ENCODE measurements at places on chromosomes 6 and 20.

- no peak for DNase-seq
These were observed 47.3 kb downstream of the TSHZ2 start for GRCh38 chr20:53019464-53019863.

- DNase-seq, result peak; percentile 64
These were observed 3.2 kb downstream of the PRRT1 start for GRCh38 chr6:32148289-32149091.

DNA sequence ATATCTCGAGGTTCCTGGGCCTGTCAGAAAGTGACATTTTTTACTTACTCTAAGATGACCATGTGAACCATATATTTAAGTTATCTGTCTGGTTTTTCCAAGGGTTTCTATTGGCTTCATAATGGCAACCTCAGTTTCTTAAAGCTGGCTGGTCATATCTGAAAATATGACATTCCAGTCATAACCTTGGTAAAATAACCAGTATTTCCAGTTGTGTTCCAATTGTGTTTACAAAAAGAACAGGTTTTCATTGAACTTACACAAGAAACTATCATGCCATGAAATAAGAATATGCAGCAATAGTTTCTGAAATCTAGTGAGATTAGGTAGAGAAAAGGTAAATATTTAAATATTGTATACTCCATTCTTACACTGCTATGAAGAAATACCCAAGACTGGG lies 61.7 kb upstream of the HMGN3 start:
- no peak for DNase-seq

DNA sequence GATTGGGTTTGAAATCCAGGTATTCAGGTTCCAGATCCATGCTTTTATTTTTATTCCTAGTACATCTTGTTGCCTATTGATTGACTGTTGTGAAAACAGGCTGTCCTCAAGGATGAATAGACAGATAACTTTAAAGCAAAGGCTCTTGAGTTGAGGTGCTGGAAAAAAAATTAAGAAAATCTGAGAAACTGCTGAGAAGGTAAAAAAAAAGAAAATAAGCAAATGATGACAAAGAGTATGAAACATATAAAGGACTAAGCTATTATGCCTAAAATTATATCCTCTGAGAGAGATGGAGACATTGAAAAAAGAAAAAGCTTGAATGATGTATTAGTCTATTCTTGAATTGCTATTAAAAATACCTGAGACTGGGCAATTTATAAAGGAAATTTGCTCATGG lies 392.3 kb upstream of the RGS17 start:
- DNase-seq, result no peak

DNA sequence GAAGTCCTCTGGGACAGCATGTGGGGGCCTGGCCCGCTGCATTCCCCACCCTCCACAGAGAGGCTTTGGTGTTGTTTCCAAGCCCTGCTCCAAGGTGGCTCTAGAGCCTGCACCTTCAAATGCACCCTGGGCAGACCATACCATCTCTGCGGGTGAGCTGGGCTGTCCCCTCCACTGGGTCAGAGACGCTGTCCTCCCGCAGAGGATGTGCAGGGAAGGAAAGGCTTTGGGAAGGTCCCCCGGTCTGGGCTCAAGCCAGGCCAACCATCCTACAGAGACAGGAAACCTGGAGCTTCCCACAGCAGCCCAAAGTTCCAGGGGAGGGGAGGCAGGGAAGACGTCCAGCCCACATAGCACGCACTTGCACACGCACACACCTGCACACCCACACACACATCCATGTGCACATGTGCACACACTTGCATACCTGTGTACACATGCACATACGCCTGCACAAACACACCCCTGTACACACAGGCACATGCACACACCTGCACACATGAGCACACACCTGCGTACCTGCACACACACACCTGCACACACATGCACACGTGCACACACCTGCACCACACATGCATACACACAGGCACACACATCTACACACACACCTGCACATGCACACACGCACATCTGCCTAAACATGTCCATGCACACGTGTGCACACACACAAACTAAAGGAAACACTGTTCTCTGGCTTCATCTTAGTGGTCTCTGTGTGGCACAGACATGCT lies 155.4 kb downstream of the ERMARD start:
- DNase-seq, result no peak

DNA sequence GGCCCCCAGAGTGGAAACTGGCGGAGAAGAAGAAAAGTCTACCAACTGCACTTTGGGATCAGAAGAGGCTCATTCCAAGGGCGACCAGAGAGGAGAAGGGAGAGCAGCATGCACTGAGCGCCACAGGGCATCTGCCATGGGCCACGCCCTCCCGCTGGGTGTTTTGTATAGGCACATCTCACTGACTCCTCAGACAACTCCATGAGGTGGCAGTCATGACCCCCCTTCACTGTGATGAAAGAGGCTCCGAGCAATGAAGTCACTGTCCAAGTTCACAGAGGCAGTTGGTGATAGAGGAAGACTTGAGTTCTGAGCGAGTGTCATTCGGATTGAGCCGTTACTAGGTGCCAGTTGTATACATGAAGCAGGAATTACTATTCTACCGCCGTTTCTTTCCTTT lies 15.4 kb downstream of the BPIFB1 start:
- DNase-seq, result no peak

DNA sequence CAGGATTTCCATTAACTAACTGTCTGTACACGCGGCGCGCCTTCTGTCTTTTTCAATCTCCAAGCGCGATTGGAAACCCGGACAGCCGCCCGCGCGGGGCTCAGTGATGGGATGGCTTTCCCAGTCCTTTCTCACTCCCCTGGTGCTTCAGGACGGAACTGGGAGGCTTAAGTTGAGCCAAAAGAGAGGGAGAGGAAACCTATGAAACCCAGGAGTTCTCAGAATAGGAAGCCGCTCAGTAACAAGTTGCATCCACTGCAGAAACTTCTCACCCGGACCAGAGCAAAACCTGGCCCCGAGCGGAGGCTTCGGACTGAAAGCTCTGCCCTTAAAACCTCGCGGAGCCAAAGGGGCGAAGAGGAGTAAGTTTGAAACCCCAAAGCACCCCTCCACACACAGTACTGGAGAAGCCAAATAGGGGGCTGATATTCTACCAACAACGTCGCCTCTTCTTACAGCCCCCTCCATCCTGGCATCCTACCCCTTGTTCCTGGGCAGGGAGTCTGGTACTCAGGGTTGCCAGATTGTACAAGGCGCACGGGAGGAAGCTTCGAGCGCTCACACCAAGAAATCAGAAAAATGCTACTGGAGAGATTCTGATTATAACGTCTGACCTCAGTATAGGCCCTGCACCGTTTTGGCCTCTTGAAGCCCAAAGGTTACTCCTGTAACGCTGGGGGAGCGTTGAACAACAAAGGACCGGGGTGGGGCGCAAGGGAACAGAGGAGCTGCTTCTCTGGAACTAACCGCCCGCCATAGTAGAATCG lies 906 bp upstream of the COL12A1 start:
- DNase-seq, result peak; percentile 59

GRCh38 chr6:22826961-22827360 lies 257.6 kb downstream of the HDGFL1 start:
- no peak for DNase-seq

GRCh38 chr6:11276228-11276627 lies 43.8 kb upstream of the NEDD9 start:
- DNase-seq, result no peak

DNA sequence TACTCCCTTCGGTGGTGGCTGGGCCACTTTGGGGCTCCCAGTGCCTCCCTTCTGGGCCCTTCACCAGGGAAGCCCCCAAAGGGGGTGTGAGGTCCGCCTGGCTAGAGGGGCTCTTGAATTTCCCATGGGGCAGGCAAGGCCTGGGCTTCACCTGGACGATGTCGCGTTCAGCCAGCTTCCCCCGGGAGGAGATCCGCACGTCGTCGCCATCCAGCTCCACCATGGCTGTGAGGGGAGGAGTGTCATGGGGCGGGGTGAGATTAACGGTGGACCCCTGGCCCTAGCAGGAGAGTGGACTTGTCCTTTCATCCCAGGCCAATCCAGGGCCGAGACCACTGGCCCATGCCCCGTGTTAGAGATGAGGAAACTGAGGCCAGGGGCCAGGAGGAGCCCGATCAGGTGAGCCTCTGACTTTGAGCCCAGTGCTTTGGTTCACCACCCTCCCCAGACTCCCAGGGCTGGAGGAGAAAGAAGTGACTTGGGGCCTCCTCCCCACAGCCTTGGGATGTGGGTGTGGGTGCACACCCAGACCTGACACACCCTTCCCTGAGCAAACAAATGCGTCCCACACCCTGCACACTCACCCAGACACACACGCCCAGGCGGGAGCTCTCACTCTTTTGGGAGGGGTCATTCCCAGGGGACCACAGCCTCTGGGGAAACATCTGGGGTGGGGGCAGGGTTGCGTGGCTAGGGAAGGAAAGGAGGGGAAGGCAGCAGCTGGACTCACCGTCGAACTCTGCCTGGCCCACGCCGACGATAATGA lies 46.1 kb downstream of the RAB44 start:
- DNase-seq, result no peak

- DNase-seq, result no peak
These were observed 121.7 kb upstream of the MLIP start for GRCh38 chr6:53989504-53989903.

- peak; percentile 53 for DNase-seq
These were observed 175.9 kb downstream of the SOX4 start for GRCh38 chr6:21769405-21769861.

DNA sequence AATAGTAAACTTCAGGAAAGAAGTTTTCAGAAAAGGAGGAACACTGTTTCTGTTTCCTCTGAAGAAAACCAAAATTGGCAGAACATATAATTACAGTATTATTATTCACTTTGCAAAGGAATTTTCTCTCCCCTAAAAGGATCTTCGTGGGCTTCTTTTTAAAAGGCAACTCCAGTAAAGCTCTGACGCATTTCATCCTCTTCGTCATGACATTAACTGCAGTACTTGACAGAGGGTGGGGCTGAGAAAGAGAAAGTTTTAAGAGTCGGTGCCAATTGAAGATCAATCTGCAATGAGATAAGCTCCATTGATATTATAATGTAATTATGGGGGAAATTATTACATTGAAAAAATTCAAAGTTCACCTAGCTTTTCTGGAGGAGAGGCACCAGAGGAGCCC lies 75.8 kb downstream of the MYB start:
- no peak for DNase-seq

GRCh38 chr20:44080064-44080463 lies 106.9 kb downstream of the JPH2 start:
- DNase-seq, result no peak

DNA sequence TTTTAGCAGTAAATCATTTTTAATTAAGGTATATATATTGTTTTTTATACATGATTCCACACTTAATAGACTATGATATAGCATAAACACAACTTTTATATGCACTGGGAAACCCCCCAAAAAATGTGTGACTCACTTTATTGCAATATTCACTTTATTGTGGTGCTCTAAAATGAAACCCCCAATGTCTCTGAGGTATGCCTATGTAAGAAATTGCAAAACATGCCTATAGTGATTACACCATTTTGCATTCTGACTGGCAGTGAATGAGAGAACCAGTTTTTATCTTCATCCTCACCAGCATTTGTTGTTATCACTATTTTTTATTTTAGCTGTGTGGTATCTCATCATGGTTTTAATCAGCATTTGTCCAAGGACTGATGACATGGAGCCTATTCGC lies 8.5 kb upstream of the CST11 start:
- DNase-seq, result no peak

- DNase-seq, result no peak
These were observed 4.7 kb downstream of the BICRAL start for GRCh38 chr6:42786525-42786985.

DNA sequence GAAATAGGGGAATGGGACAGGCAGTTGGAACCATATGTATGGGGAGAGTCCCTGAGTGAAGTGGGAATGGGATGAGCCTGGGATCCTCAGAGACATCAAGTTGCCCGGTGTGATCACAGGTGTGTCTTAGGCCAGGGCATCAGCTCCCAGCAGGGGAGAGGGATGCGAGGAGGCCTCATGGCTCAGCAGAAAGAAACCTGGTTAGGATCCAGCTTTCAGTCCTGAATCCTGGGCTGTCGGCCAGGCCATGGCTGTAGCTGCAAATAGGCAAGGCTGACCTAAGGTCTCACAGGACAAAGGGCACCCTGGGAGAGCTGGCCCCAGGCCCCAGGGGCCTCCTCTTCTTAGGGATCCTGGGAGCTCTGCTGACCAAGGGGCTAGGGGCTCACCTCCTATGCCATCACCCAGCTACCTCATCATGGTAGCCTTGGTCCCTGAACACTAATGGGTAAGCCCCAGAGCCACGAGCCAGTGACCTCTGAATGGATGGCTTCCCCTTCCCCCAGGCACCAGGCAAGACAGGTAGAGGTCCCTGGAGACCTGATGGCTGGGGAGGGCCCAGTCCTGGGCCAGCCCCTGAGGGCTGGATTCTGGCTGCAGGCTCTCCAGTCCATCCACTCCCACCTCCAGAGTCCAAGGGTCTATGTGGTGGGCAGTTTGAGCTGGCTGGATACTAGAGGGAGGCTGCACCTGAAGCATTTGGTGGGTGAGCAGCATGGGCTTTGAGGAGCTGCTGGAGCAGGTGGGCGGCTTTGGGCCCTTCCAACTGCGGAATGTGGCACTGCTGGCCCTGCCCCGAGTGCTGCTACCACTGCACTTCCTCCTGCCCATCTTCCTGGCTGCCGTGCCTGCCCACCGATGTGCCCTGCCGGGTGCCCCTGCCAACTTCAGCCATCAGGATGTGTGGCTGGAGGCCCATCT lies at the start of gene SLC22A7:
Gene SLC22A7, plus strand, starts transcription at position 617 of the 921 bp plus-strand sequence. Its CDS starts 99 bp downstream, at position 716.
- no peak for DNase-seq

- DNase-seq, result no peak
These were observed 8.9 kb downstream of the CCM2L start for GRCh38 chr20:32019156-32019510.

DNA sequence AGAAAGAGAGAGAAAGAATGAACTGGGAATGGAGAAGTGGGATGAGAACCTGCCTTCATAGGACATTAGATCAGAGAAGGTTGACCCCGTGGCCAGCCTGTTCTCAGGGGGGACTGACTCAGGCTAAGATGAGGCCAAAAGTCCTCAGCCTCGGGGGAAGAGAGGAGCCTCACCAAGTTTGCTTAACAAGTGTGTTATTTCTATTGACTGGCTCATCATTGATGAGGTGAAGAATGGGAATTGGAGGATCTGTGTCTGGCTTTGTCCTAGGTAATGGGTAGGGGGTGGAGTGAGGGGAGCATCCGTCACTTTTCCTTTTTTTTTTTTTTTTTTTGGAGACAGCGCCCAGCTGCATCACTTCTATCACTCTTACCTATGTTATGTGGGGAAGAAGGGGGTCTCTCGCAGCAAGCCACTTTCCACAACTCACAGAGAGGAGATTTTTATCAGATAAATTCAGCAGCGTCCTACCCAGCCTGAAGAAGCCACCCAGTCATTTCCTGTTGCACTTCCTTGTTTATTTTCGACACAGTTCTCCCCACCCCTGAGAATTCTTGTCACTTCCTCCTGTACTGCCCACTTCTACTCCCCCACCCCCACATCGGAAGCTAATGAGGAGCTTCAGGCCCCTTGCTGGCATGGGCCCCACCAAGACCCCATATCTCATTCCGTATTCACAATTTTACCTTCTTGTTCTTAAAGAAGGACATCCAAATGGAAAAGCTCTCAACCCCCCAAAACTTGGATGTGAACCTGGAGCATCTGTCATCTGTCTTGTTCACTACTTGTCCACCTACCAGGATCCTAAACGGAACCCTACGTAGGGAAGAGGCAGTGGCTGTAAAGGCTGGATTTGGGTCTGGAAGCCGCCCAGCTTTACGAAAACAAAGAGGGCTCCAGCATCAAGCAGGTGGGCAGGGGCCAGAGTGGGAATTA lies 2.8 kb upstream of the RNASET2 start:
- no peak for DNase-seq

Measured in hindlimb muscle (tissue), 1 donor.